ENCODE measurements at places on chromosomes 4 and X.

- DNase-seq: no peak
Measured at GRCh38 chr4:88878642-88879041, 178.3 kb downstream of the FAM13A start.

GRCh38 chr4:52907510-52907909 is 45.4 kb downstream of the RASL11B start:
- no peak for DNase-seq

- DNase-seq: no peak
Measured at GRCh38 chr4:165600959-165601683, 222.3 kb downstream of the CPE start.

DNA sequence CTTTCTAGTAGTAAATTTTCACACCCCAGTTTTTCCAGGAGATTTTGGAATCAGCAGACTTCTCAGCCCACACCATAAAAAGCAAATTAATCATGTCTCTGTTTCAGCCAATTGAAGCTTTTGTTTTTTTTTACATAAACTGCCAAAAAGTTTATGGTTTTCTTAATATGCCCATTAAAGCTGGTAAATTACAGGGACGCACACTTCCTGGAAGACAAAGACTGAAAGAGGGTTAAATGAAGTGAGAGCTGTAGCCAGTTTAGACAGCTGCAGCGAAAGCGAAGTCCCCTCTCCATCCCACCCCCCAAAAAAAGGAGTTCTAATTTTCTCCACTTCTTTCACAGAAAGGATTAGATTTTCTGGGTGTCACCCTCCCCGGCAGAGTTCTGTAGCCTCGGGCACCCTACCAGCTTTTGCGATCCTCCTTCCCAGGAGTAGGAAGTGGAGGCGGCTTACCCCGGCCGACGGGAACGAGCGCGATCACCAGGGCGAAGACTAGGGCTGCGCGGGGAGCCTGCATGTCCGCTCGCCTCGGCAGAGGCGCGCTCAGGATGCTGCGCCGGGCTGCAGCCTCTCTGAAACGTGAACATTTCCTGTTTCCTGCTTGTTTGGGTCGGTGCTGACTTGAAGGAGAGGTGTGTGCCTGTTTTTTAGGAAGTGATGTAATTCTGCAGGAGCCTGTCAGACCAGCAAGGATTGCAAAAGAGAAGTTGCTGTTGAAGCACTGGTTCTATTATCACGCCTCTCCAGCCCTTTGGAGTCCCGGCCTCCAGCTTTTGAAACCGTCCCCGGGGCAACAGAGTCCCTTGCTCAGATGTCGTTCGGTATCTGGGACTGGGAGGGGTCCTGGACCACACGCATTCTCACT is at the start of gene TMEM154:
TSS of gene TMEM154 (minus strand) at position 584 of the 868 bp plus-strand sequence. CDS start at position 520, 64 bp downstream.
- DNase-seq: peak; percentile 87

DNA sequence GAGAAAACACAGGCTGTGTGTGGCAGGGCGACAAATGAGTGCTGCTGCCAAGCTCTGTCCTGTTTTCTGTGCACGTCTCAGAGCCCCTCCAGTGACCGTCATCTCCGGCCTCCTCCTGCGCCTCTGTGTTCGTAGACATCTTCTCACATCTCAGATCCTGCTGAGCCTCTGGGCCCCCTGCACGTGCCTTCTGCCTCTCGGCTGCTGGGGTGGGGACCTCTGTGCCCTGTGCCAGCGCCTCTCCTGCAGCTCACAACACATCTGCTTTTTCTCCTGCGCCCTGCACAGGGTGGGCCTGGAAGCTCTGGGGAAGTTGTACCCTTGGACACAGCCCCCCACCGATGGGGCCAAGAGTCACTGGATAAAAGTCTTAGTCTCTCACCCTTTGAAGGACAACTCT is 2.4 kb upstream of the CTAG2 start:
- DNase-seq: no peak

GRCh38 chr4:83093060-83093640 is 21.4 kb downstream of the PLAC8 start:
- no peak for DNase-seq

DNA sequence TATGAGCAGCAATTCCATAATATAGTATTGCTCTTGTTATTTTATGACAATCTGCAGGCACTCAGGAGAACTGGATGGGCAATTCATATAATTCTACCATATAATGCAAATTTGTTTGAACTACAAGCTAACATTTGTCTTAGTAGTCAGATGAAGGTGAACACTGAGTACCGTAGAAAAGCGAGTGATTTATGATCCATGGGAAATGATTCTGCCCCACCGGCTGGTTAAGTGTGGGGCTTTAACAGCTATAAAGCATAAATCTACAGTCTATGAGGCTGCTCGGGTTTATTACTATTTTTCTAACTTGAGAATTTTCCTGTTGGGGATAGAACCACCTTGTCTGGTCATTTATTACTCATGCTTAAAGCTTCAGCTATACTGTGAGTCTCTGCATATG is 275.5 kb downstream of the PCDH10 start:
- no peak for DNase-seq

Measured in bone marrow (tissue), 2 donors.